WTC11 (cell line): ENCODE measurements at places on chromosomes 12 and 14. TPM values are rescaled to one million over a fixed set of nuclear protein-coding genes. Genes with fewer than 3 reads are reported as not detected.

The DHRS2 gene
- total RNA-seq, result 1.8 to 4.5 TPM (median 1.8 TPM) in 3 replicates

The IL22 gene
- not detected in 3 replicates for total RNA-seq

The NRXN3 gene
- total RNA-seq, result 2.5 to 3.0 TPM (median 2.9 TPM) in 3 replicates

GRCh38 chr12:107845226-107845979 lies 70.9 kb downstream of the ASCL4 start:
- peaks cover 3% of the 10 kb centered on the region; the same call in 1 of the 2 replicates for H3K4me1 ChIP-seq
- H3K27me3 ChIP-seq, result peaks cover 85% of the 10 kb centered on the region
- peak; percentile 16 for DNase-seq

DNA sequence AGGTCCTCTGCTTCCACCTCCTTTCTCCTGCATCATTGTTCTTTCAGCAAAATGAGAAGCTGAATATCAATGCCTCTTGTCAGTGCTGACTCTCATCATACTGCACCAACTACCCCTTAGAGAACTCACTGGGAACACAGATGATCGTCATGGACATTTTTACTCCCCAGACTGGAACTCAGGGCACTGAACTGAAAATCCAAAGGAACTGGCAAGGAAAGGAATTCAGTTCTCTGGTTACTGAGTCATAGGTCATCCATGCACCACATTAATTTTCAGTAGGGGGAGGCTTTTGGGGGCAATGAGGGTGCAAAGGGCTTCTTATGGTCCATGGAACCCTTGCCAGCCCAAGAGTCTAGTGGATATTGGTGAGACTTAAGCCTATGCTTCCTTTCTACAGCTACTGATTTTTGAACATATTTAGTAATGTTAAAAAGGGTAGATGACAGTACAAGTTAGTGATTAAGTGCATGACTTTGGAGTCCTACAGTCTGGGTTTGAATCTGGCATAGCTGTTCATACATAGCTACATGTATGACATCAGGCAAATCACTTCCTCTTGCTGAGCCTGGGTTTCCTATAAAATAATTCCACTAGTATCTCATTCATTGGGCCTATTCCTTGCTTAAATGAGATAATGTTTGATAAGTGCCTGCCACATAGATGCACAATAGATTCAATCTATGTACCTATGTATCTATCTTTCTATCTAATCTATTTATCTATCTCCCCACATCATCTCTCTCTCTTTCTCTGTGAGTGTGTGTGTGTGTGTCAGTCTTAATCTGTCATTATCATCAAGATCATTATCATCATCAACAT lies 29.2 kb downstream of the BBS10 start:
- peak overlapping the region; percentile 87 for H3K4me3 ChIP-seq
- H3K27ac ChIP-seq, result peak overlapping the region; percentile 92
- H3K27me3 ChIP-seq, result peaks cover 18% of the 10 kb centered on the region
- no peak for DNase-seq
- peaks cover 18% of the 10 kb centered on the region for H3K4me1 ChIP-seq

DNA sequence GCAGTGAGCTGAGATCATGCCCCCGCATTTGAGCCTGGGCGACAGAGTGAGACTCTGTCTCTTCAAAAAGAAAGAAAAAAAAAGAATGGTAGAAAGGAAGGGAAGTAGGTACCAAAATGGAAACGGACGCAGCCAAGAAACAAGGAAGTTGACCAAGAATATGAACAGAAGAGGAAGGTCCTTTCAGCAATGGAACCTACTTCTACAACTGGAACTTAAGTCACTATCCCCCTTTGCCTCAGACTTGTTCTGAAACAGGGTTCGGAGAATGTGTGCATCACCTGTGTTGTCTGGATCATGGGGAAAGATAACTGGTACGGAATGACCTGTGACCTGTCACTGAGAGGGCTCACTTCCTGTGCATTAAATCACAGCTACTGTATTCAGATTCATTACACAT lies 43.9 kb upstream of the RNASE1 start:
- H3K27me3 ChIP-seq, result no peaks in the 10 kb centered on the region
- no peaks in the 10 kb centered on the region for H3K36me3 ChIP-seq
- H3K4me3 ChIP-seq, result no peak overlapping the region
- no peak for DNase-seq

DNA sequence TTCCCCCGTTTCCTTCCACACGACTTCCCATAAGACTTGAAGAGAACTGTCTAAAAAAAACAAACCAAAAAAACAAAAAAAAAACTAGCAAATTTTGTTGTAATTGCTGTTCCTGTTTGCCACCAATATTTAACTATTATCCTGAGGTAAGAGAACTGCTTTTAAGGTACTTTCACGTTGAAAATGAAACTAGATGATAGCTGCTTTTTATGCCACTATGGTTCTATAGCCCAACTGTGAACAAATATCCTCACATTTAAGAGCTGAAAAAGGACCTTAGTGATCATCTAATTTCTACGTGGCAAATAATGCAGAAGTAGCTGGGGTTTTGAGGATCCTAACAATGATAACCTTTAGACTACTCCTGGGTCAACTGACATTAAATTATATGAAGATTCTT lies 98.6 kb downstream of the TAOK3 start:
- H3K27ac ChIP-seq, result no peak overlapping the region
- H3K27me3 ChIP-seq, result no peaks in the 10 kb centered on the region
- H3K4me1 ChIP-seq, result peaks cover 3% of the 10 kb centered on the region
